Posterior vena cava (tissue), 2 donors: ENCODE measurements at places on chromosomes 3 and 15. TPM values are rescaled to one million over a fixed set of nuclear protein-coding genes. Genes with fewer than 3 reads are reported as not detected.

CPN2 gene
- total RNA-seq: 0.14 TPM

CDHR4 gene
- 0.46 TPM for total RNA-seq

HRG gene
- not detected for total RNA-seq

WNT7A gene
- not detected for total RNA-seq

CADM2 gene
- 0.57 TPM for total RNA-seq

SLC38A3 gene
- 0.62 TPM for total RNA-seq

OXTR gene
- 1.1 TPM for total RNA-seq

TP63 gene
- 0.46 TPM for total RNA-seq

NPAP1 gene
- total RNA-seq: not detected

EPM2AIP1 gene
- total RNA-seq: 15.3 TPM

CGNL1 gene
- total RNA-seq: 20.0 TPM

PLA2G4D gene
- not detected for total RNA-seq

PPARG gene
- 11.2 TPM for total RNA-seq

GOLGA8R gene
- 8.0 TPM for total RNA-seq

SKOR1 gene
- 0.51 TPM for total RNA-seq

HYAL1 gene
- total RNA-seq: 10.6 TPM

FGF7 gene
- total RNA-seq: 125 TPM

UQCRC1 gene
- 135 TPM for total RNA-seq
